ENCODE measurements at places on chromosomes 16 and 17.
A peak's percentile ranks its signal among the peaks of the same experiment; 100 is the strongest.

- no peak for DNase-seq
- no peak overlapping the region for H3K4me3 ChIP-seq
- H3K27ac ChIP-seq, result no peak overlapping the region
- H3K27me3 ChIP-seq, result peaks cover 20% of the 10 kb centered on the region
- peaks cover 4% of the 10 kb centered on the region for H3K4me1 ChIP-seq
Measured at GRCh38 chr17:33905338-33905800, 349.7 kb upstream of the CCL2 start.

- no peak overlapping the region for H3K27ac ChIP-seq
- no peak for DNase-seq
Measured at GRCh38 chr17:37388266-37388665, 12.5 kb downstream of the C17orf78 start.

DNA sequence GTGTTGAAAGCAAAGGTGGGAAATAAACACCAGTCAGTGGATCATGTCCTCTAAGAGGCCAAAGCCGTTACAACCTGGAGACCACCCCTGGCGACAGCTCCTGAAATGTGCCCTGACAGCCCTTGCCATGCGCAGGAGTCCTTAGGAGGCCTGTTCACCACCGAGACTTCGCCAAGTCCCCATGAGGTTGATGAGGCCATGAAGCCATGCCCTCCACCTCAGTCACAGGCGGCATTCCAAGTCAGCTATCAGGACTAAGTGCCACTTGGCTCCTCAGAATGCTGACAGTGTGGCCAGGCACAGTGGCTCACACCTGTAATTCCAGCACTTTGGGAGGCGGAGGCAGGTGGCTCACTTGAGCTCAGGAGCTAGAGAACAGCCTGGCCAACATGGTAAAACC lies 27.1 kb downstream of the ADAM11 start:
- H3K27ac ChIP-seq, result no peak overlapping the region
- H3K36me3 ChIP-seq, result no peaks in the 10 kb centered on the region
- H3K4me3 ChIP-seq, result no peak overlapping the region
- peaks cover 8% of the 10 kb centered on the region for H3K4me1 ChIP-seq

GRCh38 chr17:79761894-79762589 lies 15.9 kb upstream of the CBX2 start:
- H3K27me3 ChIP-seq, result no peaks in the 10 kb centered on the region
- H3K4me3 ChIP-seq, result no peak overlapping the region
- no peaks in the 10 kb centered on the region for H3K4me1 ChIP-seq
- no peak for DNase-seq

- no peak for DNase-seq
- H3K27me3 ChIP-seq, result no peaks in the 10 kb centered on the region
- no peak overlapping the region for H3K4me3 ChIP-seq
- no peak overlapping the region for H3K27ac ChIP-seq
- no peaks in the 10 kb centered on the region for H3K36me3 ChIP-seq
Measured at GRCh38 chr17:28113269-28113668, 70.8 kb downstream of the NLK start.

- H3K4me3 ChIP-seq, result no peak overlapping the region
- H3K36me3 ChIP-seq, result no peaks in the 10 kb centered on the region
- H3K27me3 ChIP-seq, result no peaks in the 10 kb centered on the region
- no peak overlapping the region for H3K27ac ChIP-seq
- DNase-seq, result no peak
Measured at GRCh38 chr16:62475573-62475972, 439.3 kb upstream of the CDH8 start.

DNA sequence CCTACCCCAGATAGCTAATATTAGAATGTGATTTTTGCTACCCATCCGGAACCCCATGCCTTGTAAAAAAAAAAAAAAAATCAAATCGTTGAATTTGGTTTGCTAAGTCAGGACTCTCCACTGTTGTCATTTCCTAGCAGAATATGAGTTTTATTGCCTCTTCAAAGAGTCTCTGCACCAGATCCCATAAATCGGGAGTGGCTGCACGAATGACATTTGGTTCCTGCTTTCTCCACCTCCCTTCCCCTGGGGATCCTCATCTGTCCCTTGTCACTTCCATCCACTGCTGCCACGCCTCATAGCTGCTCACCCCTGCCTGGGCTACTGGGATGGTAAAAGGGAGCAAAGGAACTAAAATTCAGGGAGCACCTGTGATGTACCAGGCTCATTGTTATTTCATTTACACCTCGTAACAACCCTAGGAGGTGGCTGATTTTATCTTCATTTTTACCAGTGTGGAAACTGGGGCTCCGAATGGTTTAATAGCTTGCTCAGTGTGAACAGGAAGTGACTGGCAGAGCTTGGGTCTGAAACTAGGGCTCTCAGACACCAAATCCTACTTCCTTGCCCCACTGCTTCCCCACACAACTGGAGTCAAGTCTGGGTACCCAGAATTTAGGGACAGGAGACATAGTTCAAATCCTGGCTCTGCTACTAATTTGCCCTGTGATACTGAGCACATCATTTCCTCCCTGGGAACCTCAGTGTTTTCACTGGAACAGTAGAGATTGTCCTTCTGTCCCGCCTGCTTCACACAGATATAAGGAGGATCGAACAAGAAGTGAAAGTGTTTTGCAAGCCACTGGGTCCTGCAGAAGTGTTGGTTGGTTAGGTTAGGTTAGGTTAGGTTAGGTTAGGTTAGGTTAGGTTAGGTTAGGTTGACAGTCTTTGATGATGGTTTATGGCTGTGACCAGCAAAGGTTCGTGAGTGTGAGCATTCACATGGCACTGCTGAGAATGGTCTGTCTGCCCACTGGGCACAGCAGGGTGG lies 585 bp upstream of the KRT36 start:
- H3K4me1 ChIP-seq, result peaks cover 16% of the 10 kb centered on the region
- DNase-seq, result no peak
- no peak overlapping the region for H3K27ac ChIP-seq
- H3K27me3 ChIP-seq, result no peaks in the 10 kb centered on the region
- no peak overlapping the region for H3K4me3 ChIP-seq

GRCh38 chr17:80598813-80599545 lies 54.3 kb downstream of the RPTOR start:
- peaks cover 12% of the 10 kb centered on the region for H3K36me3 ChIP-seq
- H3K27me3 ChIP-seq, result no peaks in the 10 kb centered on the region
- no peak for DNase-seq
- no peak overlapping the region for H3K4me3 ChIP-seq
- H3K27ac ChIP-seq, result peak overlapping the region; percentile 76
- H3K4me1 ChIP-seq, result peaks cover 51% of the 10 kb centered on the region

- H3K4me3 ChIP-seq, result no peak overlapping the region
- H3K27ac ChIP-seq, result peak overlapping the region; percentile 17
- no peaks in the 10 kb centered on the region for H3K36me3 ChIP-seq
- H3K27me3 ChIP-seq, result peaks cover under 1% of the 10 kb centered on the region
- DNase-seq, result no peak
Measured at GRCh38 chr16:79081297-79082066, 519.1 kb downstream of the MAF start.

GRCh38 chr16:69448470-69449193 lies 24.2 kb downstream of the CYB5B start:
- peaks cover 3% of the 10 kb centered on the region for H3K4me1 ChIP-seq
- no peak for DNase-seq
- peaks cover 23% of the 10 kb centered on the region for H3K36me3 ChIP-seq
- no peak overlapping the region for H3K4me3 ChIP-seq
- H3K27ac ChIP-seq, result no peak overlapping the region
- H3K27me3 ChIP-seq, result no peaks in the 10 kb centered on the region

DNA sequence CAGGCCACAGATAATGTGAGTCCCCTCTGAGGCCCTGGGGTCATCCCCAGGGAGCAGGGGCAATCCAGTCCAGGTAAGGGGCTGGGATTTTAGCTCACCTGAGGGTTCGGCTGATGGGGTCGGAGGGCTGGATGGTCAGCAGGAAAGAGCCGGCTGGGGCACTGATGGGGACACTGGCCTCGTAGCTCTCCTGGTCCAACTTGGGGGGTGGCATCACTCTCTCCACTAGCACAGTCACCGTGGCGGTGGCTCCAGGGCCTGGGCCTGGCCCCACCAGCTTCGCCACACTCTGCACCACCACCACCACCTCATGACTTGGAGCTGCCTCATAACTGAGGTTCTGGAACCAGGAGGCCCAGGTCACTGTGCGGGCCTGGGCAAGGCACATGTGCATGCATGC lies 6.9 kb downstream of the CDH16 start:
- no peaks in the 10 kb centered on the region for H3K36me3 ChIP-seq
- DNase-seq, result no peak
- H3K27ac ChIP-seq, result no peak overlapping the region
- peaks cover 22% of the 10 kb centered on the region for H3K27me3 ChIP-seq
- no peak overlapping the region for H3K4me3 ChIP-seq

DNA sequence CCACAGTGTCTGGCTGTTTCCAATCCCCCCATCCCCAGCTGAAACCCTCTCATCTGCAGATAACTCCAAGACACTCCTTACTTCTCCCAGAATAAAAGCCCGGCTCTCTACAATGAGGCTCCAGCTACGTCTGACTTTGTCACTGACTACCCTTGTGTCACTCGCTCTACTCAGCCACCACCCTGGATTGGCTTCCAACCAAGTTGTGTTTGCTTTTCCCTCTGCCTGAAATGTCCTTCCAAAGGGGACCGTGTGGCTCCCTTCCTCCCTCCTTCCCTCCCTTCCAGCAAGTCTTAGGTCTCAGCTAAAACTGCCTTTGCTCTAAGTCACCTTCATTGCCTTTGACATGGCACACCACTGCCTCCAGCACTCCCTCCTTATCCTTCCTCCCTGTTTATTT lies 42.8 kb downstream of the CDH1 start:
- peaks cover 19% of the 10 kb centered on the region for H3K4me1 ChIP-seq
- peaks cover 13% of the 10 kb centered on the region for H3K36me3 ChIP-seq
- no peak for DNase-seq
- no peak overlapping the region for H3K4me3 ChIP-seq

DNA sequence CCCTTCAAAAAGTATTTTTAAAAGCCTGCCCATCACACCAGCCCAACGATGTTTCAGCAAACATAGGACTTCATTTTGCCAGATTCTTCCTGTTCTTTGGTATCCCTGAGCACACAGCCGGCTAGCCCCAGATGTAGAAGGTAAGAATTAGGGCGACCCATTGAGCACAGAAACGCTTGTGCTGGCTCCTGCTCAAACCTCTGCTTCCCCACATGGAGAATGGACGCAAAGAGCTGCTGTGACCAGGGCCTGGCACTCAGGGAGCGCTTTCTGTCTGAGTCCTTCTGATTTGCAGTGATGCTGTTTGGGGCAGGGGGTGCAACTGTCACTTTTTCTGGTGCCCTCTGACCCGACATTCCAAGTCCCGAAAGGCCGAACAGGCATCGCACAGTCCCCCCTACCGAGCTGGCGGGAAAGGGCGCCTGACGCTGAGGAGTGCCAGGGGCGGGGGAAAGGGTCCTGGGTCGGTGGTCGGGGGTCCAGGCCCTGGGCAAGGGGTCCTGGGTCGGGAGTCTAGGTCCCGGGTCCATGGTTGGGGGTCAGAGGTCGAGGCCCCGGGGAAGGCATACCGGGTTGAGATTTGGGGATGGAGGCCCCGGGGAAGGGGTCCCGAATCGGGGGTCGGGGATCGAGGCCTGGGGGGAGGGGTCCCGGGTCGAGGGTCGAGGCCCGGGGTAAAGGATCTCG lies 930 bp downstream of the CHMP1A start:
- peak overlapping the region; percentile 62 for H3K27ac ChIP-seq
- peak overlapping the region; percentile 92 for H3K4me3 ChIP-seq

DNA sequence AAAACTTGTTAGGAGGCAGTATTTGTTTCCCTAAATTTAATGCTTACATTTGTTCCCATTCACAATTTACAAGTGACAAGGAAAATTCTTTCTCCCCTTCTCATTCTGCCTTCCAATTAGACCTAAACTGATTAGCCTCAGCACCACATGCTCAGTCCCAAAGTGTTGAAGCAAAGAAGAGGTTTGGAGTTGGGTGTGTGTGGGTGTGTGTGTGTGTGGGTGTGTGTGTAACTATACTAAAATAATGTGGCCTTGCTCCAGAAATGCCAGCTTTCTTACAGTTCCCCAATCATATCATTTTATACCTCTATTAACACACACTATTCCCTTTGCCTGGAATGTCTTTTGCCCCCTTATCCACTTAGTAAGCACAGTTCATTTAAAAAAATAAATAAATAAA lies 6.9 kb upstream of the UTP6 start:
- peaks cover 4% of the 10 kb centered on the region for H3K27me3 ChIP-seq
- no peaks in the 10 kb centered on the region for H3K36me3 ChIP-seq
- no peak for DNase-seq
- H3K4me1 ChIP-seq, result no peaks in the 10 kb centered on the region

GRCh38 chr16:4651827-4652226 lies 27.2 kb downstream of the MGRN1 start:
- H3K36me3 ChIP-seq, result peaks cover 12% of the 10 kb centered on the region
- no peaks in the 10 kb centered on the region for H3K27me3 ChIP-seq

DNA sequence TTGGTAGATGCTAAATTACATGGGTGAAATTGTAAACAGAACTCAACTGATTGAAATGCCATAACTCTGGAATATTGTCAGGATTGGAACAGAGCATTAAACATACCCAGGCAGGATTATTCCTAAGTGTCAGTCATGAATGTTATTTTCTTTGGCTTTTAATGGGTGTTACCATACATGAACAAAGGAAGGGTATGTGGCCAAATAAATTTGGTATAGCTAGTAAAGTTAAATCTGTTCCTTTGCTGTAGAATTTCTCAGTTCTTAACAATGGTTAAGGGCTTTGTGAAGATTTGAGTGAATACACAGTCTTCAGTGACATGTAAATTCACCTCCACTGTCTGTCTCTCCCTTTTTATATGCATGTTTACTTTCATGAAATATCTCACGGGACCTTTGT lies 679.5 kb upstream of the CDH8 start:
- H3K27me3 ChIP-seq, result no peaks in the 10 kb centered on the region
- DNase-seq, result no peak
- no peaks in the 10 kb centered on the region for H3K36me3 ChIP-seq
- H3K27ac ChIP-seq, result no peak overlapping the region

GRCh38 chr16:14121142-14121541 lies 50.0 kb downstream of the MRTFB start:
- no peak overlapping the region for H3K4me3 ChIP-seq
- peaks cover 17% of the 10 kb centered on the region for H3K36me3 ChIP-seq
- H3K27me3 ChIP-seq, result no peaks in the 10 kb centered on the region
- DNase-seq, result no peak
- peaks cover 17% of the 10 kb centered on the region for H3K4me1 ChIP-seq

- no peaks in the 10 kb centered on the region for H3K27me3 ChIP-seq
- H3K36me3 ChIP-seq, result peaks cover 50% of the 10 kb centered on the region
- H3K27ac ChIP-seq, result no peak overlapping the region
- no peak for DNase-seq
- H3K4me3 ChIP-seq, result no peak overlapping the region
Measured at GRCh38 chr17:32458371-32458770, 14.1 kb downstream of the PSMD11 start.
